CD8-positive, alpha-beta T cell (primary cell): ENCODE measurements at places on chromosomes 2 and 18.

GRCh38 chr18:3015851-3016250 lies 2.9 kb upstream of the LPIN2 start:
- DNase-seq: no peak

DNA sequence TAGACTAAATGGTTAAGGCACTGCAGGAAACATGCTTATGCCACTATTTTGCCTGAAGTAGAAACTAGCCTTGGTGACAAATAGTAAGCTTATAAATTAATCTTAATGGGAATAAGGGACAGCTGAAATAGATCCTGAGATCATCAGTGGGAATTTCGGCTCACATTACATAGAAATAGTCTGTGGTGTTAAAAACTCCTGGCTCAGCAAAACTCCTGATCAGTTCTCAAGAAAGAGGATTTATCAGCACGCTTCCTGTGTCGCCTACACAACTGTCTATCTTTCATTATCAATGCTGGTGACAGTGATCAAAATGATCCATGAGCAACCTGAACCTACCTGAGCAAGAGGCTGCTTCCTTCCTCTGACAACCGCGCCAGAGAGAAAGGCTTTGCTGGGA lies 17.0 kb upstream of the DNER start:
- DNase-seq: no peak

- no peak for DNase-seq
Observed at GRCh38 chr2:122851161-122851560, 1095.7 kb downstream of the TSN start.

DNA sequence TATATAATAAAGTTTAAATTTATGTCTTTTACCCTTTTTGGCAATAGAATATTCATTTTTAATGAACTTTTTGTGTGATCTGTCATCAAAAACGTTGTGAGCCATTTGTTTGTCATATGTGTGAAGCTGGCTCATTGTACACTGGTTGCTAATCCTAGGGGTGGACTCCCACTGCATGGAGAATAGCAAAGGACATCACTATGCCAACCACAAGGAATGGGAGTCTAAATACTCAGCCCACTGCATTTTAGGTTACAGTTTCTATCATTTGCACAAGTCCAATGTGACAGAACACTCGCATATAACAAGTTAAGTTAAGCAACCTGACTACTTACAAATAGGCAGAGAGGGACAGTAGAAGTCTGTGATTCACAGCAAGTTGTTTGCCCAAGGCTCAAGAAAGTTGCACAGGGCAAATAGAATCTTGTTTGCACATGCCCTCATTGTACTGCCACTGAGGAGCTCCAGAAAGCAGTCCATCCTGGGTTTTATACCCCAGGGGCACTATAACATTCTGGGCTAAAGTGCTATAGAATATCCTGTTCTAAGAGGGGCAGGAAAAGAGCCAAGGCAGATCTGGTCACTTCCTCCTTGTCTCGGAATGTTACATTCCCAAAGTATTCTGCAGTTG lies 545.9 kb upstream of the GCFC2 start:
- no peak for DNase-seq

DNA sequence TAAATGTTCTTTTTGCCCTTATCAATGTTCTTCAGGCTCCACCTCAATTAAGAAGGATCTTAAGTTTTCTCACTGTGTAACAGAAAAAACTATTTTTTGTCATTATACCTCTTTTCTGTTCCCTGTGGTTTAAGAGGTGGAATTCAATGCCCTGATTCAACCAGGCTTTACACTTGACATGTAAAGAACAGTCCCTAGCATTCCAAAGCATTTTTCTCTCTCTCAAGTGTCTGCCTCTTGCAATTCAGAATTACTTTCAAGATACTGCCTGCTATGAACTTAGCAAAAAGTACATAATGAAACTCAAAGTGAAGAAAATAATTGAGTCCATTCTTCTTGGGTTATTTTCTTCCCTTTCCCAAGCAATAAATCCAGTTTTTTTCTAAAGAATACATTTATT lies 160.6 kb upstream of the NOL4 start:
- no peak for DNase-seq

- no peak for DNase-seq
Observed at GRCh38 chr2:182597570-182598295, 118.3 kb upstream of the DNAJC10 start.

DNA sequence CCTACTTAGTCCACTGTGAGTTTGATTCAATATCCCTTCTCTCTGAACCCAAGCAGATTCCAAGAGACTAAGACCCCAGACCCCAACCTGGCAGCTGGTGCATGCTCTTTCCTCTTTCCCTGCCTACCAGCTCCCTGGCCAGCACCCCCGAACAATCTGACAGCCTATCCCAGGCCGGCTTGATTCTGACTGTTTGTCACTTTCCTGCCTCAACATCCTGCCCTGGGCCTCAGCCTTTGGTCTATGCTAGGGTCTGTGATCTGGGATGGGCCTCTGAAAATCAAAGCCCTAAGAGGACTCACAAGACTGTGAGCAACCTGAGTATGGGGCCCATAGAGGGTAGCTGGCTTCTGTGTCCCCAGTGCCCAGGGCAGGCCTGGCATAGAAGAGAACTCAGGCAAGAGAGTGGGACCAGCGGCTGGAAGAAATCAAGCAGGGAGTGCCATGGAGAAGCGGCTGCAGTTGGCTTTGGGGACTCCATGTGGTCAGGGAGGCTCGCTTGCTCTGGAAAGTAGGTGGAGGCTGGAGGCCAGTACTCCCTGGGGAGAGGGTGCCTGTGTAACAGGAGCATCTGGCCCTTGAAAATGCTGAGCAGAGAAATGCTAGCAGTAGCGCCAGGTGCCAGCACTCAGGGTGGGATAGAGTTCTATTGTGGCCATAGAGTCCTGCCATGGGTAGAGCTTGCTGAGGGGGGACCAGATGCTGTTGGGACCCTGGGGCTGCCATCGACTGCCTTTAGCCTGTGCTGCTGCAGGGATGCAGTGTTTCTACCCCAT lies 343.9 kb downstream of the DYSF start:
- DNase-seq: no peak

DNA sequence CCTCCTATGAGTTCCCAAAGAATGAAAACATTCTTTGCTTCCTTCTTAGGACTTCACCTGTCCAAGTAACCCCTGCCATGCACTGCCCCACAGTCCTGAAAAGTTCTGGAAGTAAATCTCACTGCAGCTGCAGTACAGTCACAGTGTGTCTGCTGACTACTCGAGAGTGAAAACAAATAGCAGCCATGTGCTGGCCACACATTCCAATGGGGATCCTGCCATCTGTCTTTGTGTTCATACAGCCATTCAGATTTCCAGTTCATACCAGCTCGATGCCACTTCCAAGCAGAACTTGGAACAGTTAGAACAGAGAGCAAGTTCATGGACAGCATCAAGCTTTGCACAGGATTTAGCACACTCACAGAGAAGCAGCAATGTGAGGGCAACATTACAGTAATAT lies 629.9 kb upstream of the ACVR2A start:
- DNase-seq: no peak

DNA sequence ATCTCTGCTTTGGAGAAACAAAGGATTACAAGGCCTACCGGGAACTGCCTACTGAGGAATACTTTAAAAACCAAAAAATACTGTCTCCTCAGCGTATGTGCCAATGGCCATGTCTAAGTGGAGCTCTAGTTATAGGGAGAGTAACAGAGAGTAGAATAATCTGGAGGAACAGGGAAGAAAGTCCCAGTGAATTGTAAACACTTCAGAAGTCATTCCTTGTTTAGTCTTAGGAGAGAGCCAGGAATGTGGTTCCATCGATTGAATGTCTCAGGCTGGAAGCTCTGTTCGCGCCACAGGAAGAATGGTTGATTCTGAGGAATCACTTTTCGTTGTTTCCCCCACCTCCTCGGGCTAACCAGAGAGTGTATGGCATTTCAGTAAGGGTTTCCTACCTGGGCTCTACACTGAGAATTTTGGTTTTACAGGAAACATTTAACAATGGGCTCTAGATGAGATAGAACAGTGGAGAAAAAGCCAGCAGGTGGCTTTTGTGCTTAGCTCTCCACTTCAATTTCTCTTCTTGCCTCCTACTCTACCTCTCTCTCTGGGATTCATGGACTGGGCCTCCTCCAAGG lies 88.7 kb downstream of the ACVR1 start:
- no peak for DNase-seq

DNA sequence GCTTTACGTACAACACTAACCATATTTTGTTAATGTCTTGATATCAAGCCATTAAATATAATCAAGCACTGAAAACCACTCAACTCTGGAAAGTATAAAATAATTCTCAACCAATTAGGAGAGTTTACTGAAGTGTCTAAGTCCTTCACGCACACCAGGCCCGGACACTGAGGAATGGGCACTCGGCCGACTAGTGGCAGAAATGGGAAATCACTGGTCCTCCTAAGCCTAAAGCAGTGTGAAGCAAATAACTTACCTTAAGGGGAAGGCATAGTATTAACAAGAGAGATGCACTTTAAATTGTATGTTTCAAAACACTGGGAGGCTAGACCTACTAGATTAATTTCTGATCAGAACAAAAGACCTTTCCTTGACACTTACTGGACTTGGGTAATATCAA lies 45.7 kb downstream of the FAM210A start:
- DNase-seq: no peak

DNA sequence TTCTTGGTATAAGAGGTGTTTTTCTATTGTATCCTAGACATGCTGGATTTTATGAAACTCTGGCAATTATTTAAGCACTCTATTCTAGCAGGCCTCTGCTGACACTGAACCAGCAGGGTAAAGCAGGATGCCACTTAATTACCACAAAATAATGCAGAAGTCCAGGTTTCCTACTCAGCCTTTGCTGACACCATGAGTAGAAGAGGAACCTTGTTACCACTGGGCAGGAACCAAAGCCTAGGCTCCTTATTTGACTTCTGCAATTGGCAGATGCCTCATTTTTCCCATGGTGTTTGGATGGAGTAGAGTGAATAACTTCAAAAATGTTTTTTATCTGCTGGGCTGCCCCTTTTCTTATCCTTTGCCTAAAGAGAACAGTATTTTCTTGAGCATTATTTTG lies 60.8 kb downstream of the THNSL2 start:
- DNase-seq: no peak

- no peak for DNase-seq
Observed at GRCh38 chr2:112314856-112315255, 39.5 kb downstream of the ZC3H6 start.

- no peak for DNase-seq
Observed at GRCh38 chr2:186241874-186242273, 244.2 kb upstream of the ZC3H15 start.

- DNase-seq: no peak
Observed at GRCh38 chr2:37349231-37349860, 4.9 kb downstream of the QPCT start.

DNA sequence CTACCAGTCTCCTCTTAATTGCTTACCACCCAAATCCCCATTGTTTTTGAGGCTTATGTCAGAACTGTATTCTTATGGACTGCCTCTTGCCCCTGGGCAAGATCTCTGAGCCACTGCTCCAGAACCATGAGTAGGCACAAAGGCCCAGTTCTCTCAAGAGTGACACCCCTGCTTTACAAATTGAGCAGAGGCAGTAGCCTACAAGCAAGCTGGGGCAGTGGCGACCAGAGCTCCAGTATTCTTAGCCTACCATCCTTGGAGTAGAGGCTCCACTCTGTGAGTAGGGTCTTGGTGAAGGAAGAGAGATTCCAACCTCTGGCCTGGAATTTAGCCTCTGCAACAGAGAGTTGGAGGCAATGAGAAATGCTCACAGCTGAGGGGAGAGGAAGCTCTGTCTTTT lies 36.5 kb downstream of the WDR75 start:
- no peak for DNase-seq

- no peak for DNase-seq
Observed at GRCh38 chr18:36372903-36373311, 75.4 kb downstream of the FHOD3 start.

DNA sequence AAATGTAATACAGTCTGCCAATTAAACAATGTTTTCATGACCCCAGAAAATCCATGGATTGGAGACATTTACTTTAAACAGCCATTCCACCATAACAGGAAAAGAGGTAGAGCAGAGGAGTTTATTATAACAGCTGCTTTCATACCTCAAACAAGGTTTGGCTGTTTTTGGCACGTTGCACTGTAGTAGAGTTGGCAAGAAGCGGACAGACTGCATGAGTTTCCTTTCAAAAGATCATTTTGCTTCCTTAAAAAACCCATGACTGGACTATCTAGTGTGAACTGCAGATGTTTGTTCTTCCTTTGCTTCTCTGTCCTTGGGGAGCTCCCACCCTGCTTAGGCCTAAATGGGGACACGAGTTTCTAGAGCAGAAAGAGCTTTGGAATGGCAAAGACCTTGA lies 108.5 kb upstream of the THOC1 start:
- DNase-seq: no peak

DNA sequence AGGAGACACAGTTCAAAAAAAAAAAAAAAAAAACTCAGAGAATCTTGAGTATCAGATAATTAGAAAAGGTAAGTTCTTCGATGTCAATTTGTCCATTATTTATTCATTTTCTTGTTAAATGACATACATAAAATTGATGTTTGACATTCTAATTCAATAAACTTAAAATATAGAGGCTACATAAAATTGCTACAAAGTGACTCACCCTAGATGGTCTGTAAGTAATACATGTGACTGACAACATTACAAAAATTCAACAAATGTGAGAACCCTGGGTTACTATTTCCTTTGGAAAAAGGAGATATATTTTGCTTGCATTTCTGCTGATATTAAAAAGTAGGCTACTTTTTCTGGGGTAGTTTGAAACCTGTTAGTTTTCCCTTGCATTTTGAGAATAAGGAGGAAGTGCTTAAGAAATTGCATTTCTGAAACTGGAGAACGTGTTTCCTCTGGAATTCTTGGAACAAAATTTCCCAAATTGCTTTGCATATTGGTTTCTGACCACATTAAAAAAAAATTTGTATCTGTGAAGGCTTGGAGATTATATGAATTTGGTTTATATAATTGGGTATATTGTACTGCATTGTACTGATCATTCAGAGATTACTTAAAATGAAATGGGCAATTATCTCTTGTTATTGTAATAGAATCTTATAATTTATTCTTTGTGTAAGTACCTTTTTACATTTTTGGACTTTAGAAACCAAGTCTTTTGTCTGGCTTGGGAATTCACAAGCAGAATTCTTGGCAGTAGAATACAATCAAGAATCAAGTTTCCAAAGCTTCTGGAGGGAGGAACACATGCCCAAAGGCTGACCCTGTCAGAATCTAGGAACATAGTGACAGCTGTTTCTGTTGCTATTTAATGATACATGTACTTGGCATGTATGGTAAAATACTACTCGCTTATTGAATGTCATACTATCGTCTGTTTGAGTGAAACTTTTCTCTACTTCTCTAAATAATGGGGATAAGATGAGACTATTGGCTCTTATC lies 106.1 kb downstream of the DSEL start:
- DNase-seq: no peak

- DNase-seq: no peak
Observed at GRCh38 chr2:100539221-100539620, 23.6 kb upstream of the PDCL3 start.

- no peak for DNase-seq
Observed at GRCh38 chr2:214127571-214127970, 283.3 kb upstream of the VWC2L start.

- DNase-seq: no peak
Observed at GRCh38 chr2:16655905-16656642, 9.6 kb downstream of the CYRIA start.

- DNase-seq: no peak
Observed at GRCh38 chr2:15819562-15820256, 120.6 kb upstream of the MYCN start.
